ENCODE measurements at places on chromosomes 16 and 17.
A peak's percentile ranks its signal among the peaks of the same experiment; 100 is the strongest.

DNA sequence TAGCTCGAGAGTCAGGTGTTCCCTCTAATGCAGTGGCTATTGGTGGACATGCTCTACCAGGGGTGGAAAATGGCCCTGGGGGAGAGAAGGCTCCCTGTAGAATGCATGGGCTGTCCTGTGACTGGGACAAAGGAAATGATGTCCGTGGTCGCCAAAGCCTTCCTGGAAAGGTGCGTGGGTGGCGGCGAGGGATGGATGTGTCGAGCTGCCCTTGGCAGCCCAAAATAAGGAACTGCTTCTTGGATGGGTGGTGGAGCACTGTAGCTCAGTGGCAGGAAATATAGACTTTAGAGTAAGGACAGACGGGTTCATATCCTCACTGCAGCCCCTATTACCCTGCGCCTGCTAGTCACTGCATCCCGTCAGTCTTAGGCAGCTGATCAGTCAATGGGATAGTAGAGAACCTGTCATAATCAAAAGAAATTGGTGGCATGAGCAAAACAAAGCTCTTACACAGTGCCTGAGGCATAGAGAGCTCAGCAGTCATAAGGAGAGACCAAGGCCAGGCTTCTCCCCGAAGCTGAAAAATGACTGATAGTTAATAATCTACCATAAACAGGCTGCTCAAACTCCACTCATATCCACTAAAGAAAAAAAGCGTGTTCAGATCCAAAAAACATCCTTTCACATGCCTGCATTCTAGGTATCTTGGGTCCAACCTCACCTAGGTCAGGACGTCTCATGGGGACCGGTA lies 123.5 kb upstream of the PLCG2 start:
- DNase-seq: peak; percentile 10

DNA sequence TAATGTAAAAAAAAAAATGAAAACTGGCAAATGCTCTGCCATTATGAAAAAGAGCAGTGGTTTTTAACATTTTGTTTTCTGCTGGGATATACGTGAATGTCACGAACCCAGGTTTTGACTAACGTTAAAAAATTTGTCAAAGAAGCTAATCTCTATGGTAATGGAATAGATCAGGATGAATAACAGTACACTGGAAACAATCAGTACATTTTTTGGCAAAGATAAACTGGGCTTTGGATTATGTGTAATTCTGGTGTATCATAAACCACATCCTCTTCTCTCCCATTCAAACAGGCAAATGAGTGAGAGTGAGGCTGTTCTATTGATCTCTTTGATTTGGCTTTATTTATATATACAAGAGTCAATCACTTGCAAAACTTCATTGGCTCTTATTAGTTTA lies 207.0 kb upstream of the IRX3 start:
- DNase-seq: no peak

- no peak for DNase-seq
Measured at GRCh38 chr17:2400474-2400866, 390 bp downstream of the MNT start.

DNA sequence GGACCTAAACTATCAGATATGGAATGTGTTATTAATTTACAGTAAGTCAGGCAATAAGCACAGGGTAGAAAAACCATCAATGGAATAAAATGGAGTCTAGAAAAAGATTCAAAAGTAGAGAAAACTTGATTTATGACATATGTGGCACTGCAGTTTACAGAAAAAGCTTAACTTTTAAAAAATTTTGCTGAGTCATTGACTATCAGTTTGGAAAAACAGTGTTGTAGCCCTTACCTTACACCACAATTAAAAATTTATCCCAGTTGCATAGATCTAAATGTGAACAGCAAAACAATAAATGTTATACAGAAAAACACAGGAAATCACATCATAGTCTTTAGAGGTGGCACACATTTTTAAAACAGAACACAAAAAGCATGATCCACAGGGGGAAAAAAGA lies 108.5 kb downstream of the USP22 start:
- no peak for DNase-seq

- peak; percentile 34 for DNase-seq
Measured at GRCh38 chr17:75524269-75524969, 1.1 kb upstream of the LLGL2 start.
